ENCODE measurements at places on chromosomes 11 and 22. TPM values are rescaled to one million over a fixed set of nuclear protein-coding genes. Genes with fewer than 3 reads are reported as not detected.

The NXPE4 gene
- total RNA-seq: not detected

The RNF121 gene
- 29.9 TPM for total RNA-seq

The GGT5 gene
- total RNA-seq: 0.44 TPM

The DLG2 gene
- 1.3 TPM for total RNA-seq

The P2RX6 gene
- 0.63 TPM for total RNA-seq

The DCDC1 gene
- not detected for total RNA-seq

The CBLIF gene
- not detected for total RNA-seq

The OR5A1 gene
- not detected for total RNA-seq

The RHOD gene
- not detected for total RNA-seq

Data from activated CD8-positive, alpha-beta T cell treated with anti-CD3 and anti-CD28 coated beads, Interleukin-2, amount 10 ng/mL, durations not matched to agents 7 days and 5 days (primary cell).